HFFc6 (cell line): ENCODE measurements at places on chromosomes 5 and 9. TPM values are rescaled to one million over a fixed set of nuclear protein-coding genes. Genes with fewer than 3 reads are reported as not detected.

FAM221B gene
- not detected in 2 replicates for total RNA-seq

- no peak for DNase-seq
Measured at GRCh38 chr5:137054792-137055191, 444.3 kb downstream of the SPOCK1 start.

DNA sequence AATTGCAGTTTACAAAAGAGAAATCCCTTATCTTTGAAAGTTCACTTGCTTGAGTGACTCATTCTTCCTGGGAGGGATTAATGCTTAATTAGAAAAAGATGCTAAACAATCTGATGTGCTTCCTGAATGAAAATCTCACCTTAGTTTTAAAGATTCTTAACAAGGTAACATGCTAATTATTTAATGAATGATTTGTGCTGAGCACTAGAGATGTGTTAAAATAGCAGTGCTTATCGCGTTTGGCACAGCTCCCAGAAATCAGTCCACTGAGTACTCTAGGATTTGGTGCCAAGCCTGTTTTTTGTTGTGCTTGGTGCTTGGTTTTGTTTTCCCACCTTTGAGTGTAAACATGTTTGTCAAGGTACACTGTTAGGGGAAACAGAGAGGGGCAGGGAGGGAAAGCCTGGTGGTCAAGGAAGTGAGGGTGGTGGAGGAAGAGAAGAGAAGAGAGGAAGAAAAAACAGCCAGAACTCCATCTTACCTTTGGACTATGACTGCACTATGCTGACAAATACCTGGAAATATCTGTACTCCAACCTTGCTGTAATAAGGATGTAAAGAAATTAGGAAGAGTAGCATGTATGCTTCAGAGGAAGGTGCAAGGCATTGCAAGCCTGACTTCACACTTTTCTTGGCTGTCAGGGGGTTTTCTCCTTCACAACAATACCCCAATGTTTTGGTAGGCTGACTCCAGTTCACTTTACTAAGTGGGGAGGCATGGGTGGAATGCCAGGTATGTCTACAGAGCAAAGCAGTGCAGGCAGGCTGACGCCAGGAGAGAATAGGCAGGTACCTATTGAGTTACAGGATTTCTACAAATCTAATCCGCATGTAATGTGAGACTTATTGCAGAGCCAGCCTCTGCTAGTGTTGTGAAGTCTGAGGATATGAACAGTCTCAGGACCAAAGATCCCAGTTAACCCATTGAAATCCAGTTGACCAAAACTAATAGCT is 157.2 kb upstream of the ISL1 start:
- DNase-seq = no peak

- DNase-seq = no peak
Measured at GRCh38 chr5:82827651-82828050, 249.5 kb downstream of the TMEM167A start.

GRCh38 chr5:10286162-10286861 is 21.4 kb downstream of the CMBL start:
- DNase-seq = peak; percentile 32

DNA sequence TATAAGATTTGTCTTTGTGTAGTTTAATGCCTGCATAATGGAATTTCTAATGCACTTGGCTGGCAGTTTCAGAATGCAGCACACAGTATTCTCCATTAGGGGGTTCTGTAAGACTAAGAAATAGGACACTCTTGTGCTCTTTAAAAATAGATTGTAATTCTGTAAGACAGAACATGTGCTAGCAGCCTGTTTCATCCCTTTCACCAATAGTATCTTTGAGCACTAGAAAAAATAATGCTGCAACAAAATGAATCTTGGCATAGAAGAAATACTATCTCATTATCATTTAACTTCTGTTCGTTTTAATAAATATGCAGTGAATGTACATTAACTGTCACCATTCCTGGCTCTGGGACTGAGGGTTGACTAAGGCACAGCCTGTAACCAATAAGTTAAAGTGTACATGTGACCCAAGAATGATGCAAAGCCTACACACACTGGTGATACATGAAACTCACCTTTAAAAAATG is 23.8 kb upstream of the ZNF622 start:
- peak; percentile 60 for DNase-seq

DNA sequence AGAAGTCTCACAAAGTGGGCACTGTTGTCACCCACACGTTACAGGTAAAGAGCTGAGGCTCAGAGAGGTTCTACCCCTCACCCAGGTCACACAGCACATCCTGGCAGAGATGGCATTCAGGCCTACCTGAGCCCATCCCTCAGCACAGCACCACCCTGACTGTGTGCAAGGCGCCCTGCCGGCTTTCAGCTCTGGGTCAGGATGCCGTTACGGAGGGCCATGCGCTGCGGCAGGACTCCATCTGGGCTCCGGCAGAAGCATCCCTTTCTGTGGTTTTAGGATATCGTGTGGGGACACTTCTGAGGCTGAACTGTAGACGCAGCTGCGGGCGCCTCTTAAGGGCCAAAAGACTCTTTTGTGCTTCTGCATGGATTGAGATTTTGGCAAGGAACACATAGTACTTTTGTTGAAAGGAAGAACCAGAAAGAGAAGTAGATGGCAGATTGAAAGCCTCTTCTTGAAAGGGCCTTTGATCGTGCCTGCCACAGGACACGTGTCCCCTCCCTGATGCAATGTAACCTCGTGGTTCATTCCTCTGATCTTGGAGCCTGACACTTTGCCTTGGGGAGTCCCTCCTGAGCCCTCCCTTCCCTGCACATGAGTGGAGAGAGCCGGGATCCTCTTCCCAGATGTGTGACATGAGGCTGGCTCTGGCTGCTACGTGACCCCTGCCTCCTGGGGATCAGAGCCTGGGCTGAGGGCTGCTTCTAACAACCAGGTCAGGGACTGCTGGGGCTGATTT is 31.3 kb downstream of the USP20 start:
- no peak for DNase-seq

MAMDC2 gene
- 4.5 to 16.1 TPM (median 7.6 TPM) in 3 replicates for total RNA-seq

SPATA31E1 gene
- not detected in 3 replicates for total RNA-seq

- no peak for DNase-seq
Measured at GRCh38 chr5:6178846-6179532, 199.4 kb downstream of the MED10 start.

NR6A1 gene
- total RNA-seq = 0.12 to 0.13 TPM (median 0.13 TPM) in 3 replicates

GRCh38 chr9:133657120-133657661 is 21.0 kb downstream of the DBH start:
- peak; percentile 3 for DNase-seq

GRCh38 chr5:55584398-55585205 is 49.8 kb upstream of the PLPP1 start:
- no peak for DNase-seq

DNA sequence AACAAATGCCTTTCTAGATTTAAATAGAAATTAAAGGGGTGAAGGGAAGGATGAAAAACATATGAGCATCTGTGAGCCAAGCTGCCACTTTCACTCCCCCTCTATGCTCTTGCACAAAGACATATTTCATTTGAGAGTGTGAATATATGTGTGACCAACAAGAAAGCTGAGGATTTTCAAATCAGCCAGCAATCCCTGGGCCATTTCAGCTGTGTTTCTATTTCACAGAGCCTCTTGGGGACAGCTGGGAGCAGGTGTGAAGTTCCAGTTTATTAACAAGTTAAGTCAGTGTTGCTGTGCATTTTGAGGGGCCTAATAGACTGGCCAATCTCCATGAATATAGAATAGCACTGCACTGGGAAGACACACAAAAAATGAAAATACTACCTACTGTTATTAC is 248.7 kb upstream of the RGMB start:
- DNase-seq = no peak

DNA sequence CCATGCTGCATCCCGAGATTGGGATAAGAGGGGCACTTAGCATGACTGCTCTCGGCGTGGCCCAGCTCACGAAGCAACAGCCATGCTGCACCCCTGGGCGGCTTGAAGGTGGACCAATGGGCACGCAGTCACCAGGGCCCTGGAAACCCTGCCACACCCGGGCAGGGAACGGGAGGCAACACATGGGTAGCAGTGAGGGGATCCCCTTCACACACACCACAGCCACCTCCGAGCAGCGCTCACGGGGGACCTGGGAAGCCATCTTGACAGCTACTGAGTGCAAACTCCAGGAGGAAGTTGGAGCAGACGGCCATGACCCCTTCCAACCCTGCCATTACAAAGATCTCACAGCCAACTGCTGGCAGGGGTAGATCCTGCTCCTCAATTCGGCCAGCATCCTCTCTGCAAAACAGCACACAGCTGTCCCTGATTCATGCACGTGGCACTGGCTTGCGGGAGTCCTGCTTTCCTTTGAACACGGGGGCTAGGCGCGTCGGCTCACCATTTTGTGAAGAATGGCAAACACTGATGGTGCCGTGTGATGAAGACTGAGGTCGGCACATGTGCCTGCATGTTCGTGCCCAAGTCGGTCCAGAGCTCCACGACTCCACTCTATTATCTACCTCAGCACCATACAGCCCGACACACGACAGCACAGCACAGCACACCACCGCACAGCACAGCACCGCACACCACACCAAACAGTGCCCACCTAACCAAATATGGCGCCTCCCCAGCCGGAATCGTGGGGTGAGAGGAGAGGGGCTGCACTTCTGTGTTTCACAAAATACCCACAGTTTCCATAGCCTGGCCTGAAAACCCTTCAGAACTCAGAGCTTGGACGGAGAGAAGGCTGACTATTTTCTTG is 5.0 kb downstream of the UBAC1 start:
- no peak for DNase-seq

DNA sequence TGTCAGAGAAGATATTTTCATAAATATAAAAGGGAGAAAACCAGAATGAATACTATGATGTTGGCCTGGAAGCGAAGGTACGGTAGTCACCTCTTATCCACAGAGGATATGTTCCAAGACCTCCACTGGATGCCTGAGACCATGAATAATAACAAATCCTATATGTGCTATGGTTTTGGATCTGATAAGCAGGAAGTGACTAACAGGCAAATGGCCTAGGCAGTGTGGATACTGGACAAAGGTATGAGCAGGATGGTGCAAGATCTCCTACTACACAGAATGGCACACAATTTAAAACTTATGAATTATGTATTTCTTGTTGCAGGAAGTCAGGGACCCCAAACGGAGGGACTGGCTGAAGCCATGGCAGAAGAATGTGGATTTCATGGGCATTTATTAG is 48.2 kb downstream of the ADAMTS12 start:
- peak; percentile 73 for DNase-seq

GABRA6 gene
- total RNA-seq = not detected in 3 replicates

DNA sequence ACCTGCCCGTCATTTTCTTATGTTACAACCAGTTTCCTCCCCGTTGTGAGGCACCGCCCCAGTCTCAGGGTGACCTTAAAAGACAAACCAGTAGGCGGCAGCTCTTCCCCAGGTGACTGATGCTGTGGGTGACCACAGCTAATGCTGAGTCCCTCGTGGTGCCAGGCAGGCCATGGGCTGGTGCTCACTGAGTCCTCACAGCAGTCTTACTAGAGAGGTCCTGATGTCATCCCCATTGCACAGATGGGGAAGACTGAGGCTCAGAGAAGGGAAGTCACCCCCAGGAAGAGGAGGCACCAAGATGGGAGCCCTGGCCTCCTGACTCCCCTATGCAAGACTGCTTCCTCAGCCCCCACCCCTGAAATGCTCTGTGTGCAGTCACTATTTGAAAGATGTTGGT is 978 bp downstream of the CFAP157 start:
- DNase-seq = no peak

GRCh38 chr5:4561403-4561802 is 578.7 kb upstream of the ADAMTS16 start:
- DNase-seq = no peak

DBH gene
- not detected in 3 replicates for total RNA-seq

ARL10 gene
- total RNA-seq = 7.7 and 8.4 TPM in 2 replicates

- no peak for DNase-seq
Measured at GRCh38 chr9:13735181-13735580, 455.7 kb upstream of the MPDZ start.

- DNase-seq = no peak
Measured at GRCh38 chr5:142955628-142956027, 185.5 kb downstream of the ARHGAP26 start.

- peak; percentile 12 for DNase-seq
Measured at GRCh38 chr5:43332401-43332800, 19.2 kb upstream of the HMGCS1 start.

HTR4 gene
- total RNA-seq = not detected in 2 replicates

DNA sequence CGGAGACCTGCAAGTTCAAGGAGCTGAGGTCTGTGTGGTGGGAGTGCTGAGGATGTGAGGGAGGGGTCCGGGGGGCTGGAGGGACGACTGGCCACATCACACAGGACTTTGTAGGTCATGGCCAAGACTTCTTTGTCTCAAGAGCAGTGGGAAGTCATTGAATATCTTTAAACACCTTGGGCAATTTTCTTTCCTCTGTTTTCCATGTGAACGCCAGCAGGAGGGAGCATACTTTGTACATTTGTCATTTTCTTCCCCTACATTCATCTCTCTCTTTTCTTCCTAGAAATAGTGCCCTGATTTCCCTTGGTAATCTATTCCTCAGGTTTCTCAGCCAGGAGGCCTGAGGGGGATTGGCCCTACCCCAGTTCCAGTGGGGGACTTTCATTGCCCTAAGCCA is 153.7 kb upstream of the MSX2 start:
- DNase-seq = no peak

DNA sequence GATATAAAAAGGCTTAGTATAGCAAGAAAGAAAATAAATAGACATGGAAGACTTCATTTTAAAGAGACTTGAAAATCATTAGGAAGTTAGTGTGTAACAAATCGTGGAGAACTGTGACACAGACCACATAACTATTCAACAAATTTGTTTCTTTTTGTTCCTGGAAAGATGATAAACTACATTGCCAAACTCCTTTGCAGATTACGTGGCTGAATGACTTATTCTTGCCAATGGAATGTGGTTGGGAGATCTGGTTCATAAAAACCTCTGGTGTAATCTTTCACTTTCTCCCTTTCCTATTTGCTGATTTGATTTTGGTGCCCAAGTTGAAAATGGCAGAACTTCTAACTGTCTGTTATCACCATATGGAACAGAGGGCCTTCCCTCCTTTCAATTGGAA is 328.9 kb upstream of the MEF2C start:
- peak; percentile 80 for DNase-seq

FSTL4 gene
- not detected in 3 replicates for total RNA-seq

NFX1 gene
- 26.8 to 29.0 TPM (median 27.8 TPM) in 3 replicates for total RNA-seq

DNA sequence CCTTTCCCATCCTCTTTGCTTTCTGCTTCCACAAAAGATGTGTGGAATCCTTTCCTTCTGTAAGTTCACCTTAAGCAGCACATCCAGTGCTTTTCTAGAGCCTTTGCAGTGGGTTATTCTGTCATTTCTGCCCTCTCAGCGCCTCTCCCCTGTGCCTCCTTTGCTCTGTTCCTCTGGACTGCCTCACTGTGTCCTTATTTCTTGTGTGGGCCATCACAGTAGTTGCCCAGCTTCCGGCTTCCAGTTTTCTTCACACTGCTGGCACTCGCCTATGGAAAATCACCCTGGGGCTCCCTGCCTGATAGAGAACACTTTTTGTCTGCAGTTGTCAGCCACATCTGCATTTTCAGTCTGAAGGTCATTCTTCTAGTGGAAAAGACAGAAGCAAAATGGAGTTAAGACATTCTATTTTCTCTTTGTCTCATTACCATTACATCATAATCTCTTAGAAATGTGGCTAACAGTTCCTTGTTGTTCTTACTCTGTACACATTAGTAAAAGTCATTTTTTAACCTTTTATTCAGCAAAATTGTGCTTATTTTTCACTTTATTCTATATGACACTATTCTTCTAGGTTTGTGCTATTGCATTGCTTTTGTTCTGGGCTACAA is 64.1 kb upstream of the ZNF608 start:
- no peak for DNase-seq

CEL gene
- 0.25 to 0.48 TPM (median 0.43 TPM) in 3 replicates for total RNA-seq

GRCh38 chr5:35672995-35673394 is 55.3 kb downstream of the SPEF2 start:
- DNase-seq = no peak

GRCh38 chr9:34558919-34559623 is 30.5 kb downstream of the CNTFR start:
- DNase-seq = no peak

IFNK gene
- not detected in 3 replicates for total RNA-seq

FLT4 gene
- not detected in 2 replicates for total RNA-seq

GRCh38 chr9:34237836-34238235 is 59.0 kb downstream of the UBAP1 start:
- DNase-seq = no peak
